Naive thymus-derived CD4-positive, alpha-beta T cell (primary cell): ENCODE measurements at places on chromosomes 6 and 20. TPM values are rescaled to one million over a fixed set of nuclear protein-coding genes. Genes with fewer than 3 reads are reported as not detected.

C20orf141 gene
- total RNA-seq: not detected

C20orf144 gene
- total RNA-seq: 0.79 TPM

AVP gene
- total RNA-seq: not detected

CCDC170 gene
- not detected in 2 replicates for total RNA-seq

LGSN gene
- not detected for total RNA-seq

GTSF1L gene
- not detected for total RNA-seq

SOBP gene
- total RNA-seq: 0.15 TPM in 2 replicates

MCCD1 gene
- total RNA-seq: not detected

DAAM2 gene
- total RNA-seq: not detected

TRIM40 gene
- not detected for total RNA-seq

TSPO2 gene
- total RNA-seq: not detected

IMPG1 gene
- not detected for total RNA-seq

RIPOR2 gene
- total RNA-seq: 431 TPM

BFSP1 gene
- not detected for total RNA-seq

COL11A2 gene
- 2.5 TPM for total RNA-seq

MSH5 gene
- 19.6 TPM for total RNA-seq

ARHGAP18 gene
- 2.0 TPM for total RNA-seq

PRND gene
- not detected in 2 replicates for total RNA-seq
